AG20443 (cell line): ENCODE measurements at places on chromosomes 12 and 14.
A peak's percentile ranks its signal among the peaks of the same experiment; 100 is the strongest.

DNA sequence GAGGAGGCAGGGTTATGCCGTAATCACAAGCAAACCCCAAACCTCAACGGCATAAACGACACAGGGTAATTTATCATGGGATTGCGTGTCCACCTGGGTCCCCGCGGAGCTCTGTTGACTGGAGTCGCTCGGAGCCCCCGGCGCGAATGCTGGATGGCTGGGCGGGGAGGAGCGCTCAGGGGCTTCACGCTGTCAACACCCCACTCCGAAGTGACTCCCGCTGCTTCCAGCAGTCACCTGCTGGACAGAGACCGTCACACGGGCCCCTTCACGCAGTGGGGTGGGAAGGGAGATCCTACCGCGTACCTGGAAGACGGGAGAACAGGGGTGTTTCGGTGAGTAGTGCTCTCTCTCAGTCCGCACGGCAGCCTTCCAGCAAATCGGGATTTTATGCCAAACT is 4.4 kb upstream of the GALNT9 start:
- DNase-seq, result no peak

DNA sequence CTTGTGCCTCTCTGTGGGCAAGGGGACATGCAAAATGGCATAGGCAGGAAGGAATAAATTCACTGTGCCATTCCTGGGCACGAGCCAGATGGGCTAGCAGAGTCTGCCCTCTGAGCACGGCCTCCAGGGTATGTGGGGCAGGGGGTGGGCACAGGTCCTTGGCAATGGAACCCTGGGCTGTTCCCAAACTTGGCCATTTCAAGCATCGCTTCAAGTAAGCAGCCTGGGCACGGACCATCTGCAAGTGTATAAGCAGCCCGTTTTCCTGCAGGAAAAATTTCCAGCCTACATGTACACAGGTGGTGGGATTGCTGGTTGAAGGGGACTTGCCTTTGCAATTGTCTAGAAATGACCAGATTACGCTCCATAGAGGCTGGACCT is 40.3 kb downstream of the CCDC85C start:
- no peak for DNase-seq

DNA sequence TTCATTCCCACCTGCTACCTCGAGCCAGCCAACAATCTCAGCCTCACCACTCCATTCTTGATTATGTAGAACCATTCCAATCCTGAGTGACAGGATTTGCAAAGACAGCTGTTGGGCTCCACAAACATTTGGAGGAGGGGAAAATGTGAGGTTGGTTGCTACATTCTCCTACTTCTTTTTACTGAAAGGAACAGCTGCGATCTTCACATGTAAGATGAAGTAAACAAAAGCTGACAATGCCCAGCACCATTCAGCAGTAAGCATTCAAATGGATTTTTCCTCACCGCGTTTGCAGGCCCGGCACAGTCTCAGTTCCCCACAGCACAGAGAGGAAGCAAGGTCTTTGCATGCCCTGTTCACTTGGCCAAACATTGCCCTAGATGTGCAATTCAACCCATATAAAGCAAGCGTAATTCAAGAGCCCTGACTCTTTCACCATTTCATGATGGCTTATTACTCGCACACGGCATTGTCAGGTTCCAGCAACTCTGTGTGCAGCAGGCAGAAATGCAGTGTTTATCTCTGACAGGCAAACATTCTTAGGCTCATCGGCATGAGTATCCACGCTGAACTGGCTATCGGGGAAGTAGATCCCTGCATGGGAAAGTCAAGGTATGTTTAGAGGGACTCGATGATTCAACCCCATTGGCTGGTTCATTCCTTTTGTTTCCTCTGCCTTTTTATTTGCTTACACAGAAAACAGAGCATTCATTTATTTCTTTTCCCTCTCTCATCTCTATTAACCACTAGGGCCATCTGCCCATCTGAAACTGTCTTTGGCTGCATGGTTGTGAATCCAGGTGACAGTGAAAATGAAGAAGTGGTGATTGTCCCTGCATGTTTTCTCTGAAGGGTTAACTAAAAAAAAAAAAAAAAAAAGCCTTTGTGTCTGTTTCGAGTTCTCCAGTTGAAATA is 236.1 kb upstream of the PLEKHG7 start:
- DNase-seq, result no peak

- DNase-seq, result no peak
Observed at GRCh38 chr12:67414011-67414715, 145.0 kb downstream of the CAND1 start.

GRCh38 chr12:108495054-108495453 is 20.0 kb upstream of the FICD start:
- peak; percentile 28 for DNase-seq

DNA sequence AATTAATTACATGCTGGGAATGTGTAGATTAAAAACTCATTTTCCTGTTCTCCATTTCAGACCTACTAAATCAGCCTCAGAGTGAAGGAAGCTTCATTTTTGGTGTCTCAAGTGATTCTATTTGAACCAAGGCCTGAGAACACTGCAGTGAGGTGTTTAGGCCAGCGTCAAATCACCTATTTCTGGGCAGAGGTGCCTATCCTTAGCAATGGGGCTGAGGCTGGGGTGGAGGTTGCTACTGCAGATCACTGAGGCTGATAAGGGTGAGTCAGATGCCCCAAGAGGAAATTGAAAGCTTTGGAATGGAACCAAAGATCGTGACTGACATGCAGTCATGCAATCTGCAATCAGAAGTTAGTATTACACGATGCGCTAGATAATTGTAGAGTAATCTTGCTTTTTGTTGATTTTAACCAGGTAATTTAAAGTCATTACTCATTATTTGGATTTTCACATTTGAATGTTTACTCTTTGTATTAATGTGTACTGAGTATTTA is 4.4 kb downstream of the TXNRD1 start:
- DNase-seq, result peak; percentile 30

DNA sequence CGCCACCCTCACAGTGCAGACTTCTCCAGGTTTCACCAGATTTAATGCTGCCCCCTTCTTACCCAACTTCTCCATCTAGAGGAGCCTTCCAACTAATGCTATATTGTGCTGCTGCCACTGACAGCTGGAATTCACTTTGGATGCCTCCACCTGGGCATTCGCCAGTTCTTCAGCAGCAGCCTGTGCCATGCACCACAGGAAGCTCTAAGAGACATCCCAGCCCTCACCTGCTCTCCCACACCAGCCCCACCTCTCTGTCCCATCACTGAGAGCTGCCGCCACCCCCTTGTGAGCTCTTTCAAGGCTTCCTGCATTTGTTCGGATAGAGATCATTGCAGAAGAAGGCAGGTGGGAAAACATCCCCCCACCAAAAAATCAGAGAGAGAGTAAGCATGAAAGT is 4.6 kb upstream of the KRT2 start:
- DNase-seq, result no peak

DNA sequence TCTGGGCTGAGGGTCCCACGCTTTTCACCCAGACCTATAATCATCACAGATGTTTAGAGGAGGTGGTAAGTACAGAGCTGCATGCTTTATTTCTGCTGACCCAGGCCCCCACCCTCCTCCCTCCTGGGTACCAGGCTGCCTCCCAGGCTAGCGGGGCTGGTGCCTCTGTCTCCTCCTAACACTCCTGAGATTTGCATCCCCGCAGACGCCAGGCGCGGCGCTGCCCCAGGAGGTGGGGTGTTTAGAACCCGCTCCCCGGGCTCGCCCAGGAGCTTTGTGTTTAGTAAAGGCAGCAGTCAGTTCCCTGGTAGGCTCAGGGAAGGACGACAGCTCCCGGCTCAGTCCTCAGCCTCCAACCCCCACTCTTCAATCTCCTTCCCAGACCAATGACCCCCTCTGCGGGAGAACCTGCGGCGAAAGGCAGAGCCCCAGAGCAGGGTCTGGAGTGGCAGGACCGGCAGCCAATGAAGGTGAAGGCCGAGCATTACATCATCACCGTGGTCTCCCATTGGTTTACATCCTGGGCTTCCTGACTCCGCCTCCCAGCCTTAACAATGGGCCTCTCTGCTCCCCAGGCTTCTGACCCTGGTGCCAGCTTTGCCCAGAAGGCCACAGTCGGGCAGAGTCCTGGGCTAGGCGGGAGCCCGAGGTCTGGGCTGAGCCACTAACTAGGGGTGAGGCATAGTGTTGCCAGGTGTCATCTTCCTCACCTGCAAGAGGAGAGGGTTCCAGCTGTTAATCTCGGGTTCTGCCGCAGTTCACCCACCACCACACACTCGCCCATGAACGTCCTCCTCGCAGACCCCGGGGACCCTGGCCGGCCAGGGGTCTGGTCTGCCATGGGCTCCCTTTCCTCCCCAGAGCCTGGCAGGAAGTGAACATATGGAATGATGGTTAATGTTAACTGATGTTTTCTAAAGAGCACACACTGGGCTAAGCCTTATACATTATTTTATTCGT is 57.5 kb downstream of the CALM1 start:
- DNase-seq, result peak; percentile 90

DNA sequence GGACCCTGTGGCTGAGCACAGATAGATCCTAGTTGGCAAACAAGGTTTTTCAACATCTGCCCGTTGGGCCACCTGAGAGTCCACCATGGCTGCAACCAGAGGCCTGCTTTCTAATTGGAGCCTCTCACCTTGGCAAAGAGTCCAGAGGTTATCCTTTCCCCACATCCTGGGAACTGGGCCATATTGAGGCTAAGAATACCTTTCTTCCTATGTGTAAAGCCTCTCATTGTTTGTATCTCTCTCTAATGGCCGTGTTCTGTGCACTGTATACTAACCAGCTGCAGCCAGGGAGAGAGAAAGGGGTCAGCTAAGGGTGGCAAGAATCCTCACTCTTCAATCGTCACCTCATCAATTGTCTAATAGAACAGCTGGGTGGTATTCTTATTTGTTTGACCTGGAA is 79.1 kb upstream of the ST8SIA1 start:
- no peak for DNase-seq

GRCh38 chr14:40599725-40600124 is 1007.0 kb upstream of the LRFN5 start:
- no peak for DNase-seq

DNA sequence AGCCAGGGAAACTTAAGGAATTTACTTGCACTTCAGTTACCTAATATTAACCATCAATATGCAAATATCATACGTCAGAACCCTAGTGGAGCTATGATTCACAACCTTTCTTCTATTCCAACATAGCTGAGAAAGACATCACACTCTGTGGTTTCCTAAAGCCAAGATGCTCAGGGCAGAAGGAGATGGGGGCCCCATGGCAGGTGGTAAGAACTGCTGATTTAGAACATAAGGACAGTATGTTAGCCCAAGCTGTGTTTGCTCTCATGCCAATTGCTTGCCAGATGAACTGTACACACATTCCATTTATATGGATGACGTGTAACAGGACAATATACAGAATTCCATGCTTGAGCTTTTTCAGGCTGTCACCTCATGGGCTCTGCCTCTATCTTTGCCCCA is 34.6 kb downstream of the HECTD4 start:
- DNase-seq, result peak; percentile 37

DNA sequence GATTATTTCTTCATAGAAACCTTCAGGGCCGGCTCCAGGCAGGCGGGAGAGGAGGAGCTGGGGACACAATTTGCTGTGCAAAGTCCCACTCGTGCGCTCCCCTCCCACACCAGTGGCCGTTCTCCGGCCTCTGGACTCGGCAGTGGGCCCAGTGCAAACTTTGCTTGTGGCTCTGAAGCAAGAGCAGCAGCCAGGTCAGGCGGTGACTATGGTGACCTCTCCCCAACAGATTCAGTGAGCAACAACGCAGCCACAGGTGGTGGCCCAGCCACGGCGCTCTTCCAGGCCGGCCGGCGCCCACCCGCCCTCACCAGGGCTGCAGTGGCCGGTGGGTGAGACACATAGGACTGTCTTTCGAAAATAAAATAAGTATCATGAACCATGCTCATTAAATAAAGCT is 29.5 kb downstream of the VPS37B start:
- DNase-seq, result no peak

DNA sequence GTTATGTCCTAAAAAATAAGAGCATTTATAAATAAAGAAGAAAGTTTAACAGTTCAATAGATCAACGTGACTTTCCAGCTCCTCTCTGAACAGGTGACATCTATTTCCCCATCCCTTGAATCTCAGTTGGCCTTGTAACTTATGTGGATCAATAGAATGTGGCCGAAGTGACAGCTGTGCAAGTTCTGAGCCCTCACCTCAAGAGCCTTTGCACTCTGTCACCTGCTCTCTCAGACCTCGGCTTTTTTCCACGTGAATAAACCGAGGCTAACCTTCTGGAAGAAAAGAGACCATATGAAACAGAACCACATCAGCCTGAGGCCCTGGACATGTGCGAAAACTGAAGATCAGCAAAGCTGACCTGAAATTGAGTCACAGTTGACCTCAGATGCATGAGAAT is 253.0 kb downstream of the DAD1 start:
- no peak for DNase-seq

GRCh38 chr12:67269633-67270573 is 745 bp downstream of the CAND1 start:
- peak; percentile 32 for DNase-seq

- DNase-seq, result no peak
Observed at GRCh38 chr12:62396750-62397149, 69.9 kb upstream of the MON2 start.

GRCh38 chr12:45655186-45655585 is 74.3 kb upstream of the ARID2 start:
- DNase-seq, result no peak

DNA sequence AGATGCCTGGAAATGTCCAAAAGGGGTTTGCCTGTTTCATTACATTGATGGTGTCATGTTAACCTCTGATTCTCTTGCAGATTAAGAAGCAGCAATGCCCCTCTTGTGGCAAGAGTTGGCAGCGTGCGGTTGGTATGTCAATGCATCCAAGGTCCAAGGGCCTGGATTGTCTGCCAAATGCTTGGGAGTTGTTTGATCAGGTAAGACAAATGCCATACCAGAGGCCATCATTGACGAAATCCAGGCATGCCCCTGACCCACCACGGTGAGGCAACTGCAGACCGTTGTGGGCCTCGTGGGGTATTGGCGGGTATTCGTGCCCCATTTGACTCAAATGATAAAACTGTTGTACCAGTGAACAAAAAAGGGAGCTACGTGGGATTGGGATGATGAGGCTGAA is 11.4 kb upstream of the RNASE12 start:
- no peak for DNase-seq

DNA sequence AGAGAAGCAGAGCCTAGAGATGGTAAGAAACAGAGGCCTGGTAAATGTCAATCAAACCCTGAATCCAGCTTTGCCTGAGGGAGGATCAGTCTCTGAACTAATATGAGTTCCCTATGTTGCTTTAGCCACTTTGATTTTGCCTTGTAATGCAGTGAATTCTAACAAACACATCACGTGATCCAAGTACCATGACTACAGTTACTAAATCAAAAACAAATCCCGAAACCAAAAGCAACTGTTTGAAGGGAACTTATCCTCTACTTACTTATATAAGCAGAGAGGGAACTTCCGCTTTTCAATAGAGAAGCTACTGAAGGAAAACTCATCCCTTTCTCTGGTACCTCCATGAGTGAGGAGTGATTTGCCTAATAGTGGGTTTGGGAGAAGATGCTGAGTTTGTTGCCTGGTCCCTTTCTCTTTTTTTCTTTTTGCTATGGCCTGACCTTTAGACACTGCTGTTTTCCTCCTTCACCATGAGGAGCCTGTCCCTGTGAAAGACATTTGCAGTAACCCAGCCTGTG is 7.7 kb upstream of the PPTC7 start:
- peak; percentile 53 for DNase-seq

- DNase-seq, result peak; percentile 60
Observed at GRCh38 chr14:60721326-60722106, 2.6 kb downstream of the SIX4 start.

GRCh38 chr12:75717902-75718301 is 206.5 kb upstream of the KRR1 start:
- no peak for DNase-seq
